Activated CD4-positive, alpha-beta memory T cell treated with anti-CD3 and anti-CD28 coated beads, Interleukin-2, amount 10 ng/mL, durations not matched to agents 7 days and 5 days (primary cell): ENCODE measurements at places on chromosomes 6 and 20. TPM values are rescaled to one million over a fixed set of nuclear protein-coding genes. Genes with fewer than 3 reads are reported as not detected.
A peak's percentile ranks its signal among the peaks of the same experiment; 100 is the strongest.

POLH gene
- 74.6 TPM for total RNA-seq

OR2H2 gene
- total RNA-seq = not detected

MATN4 gene
- total RNA-seq = 0.83 TPM

TRIM26 gene
- total RNA-seq = 91.5 TPM

METTL24 gene
- not detected for total RNA-seq

TBC1D22B gene
- total RNA-seq = 16.5 TPM

LY6G5C gene
- total RNA-seq = 2.3 TPM

CST5 gene
- total RNA-seq = not detected

- peaks cover 62% of the 10 kb centered on the region for H3K4me1 ChIP-seq
- H3K4me3 ChIP-seq = no peak overlapping the region
- DNase-seq = no peak
- no peak overlapping the region for H3K27ac ChIP-seq
Measured at GRCh38 chr6:33078919-33079521, 3.2 kb downstream of the HLA-DPB1 start.

- peaks cover 7% of the 10 kb centered on the region for H3K27me3 ChIP-seq
- H3K4me3 ChIP-seq = no peak overlapping the region
- no peak for DNase-seq
- no peaks in the 10 kb centered on the region for H3K4me1 ChIP-seq
- H3K36me3 ChIP-seq = no peaks in the 10 kb centered on the region
- no peak overlapping the region for H3K27ac ChIP-seq
Measured at GRCh38 chr20:21259346-21259745, 43.8 kb upstream of the XRN2 start.

GRCh38 chr20:14832630-14833029 is 495.2 kb upstream of the FLRT3 start:
- H3K27ac ChIP-seq = no peak overlapping the region
- DNase-seq = no peak
- no peak overlapping the region for H3K4me3 ChIP-seq

GRCh38 chr6:142008016-142008735 is 124.5 kb upstream of the GJE1 start:
- peaks cover 2% of the 10 kb centered on the region for H3K4me1 ChIP-seq
- H3K27me3 ChIP-seq = no peaks in the 10 kb centered on the region
- no peaks in the 10 kb centered on the region for H3K36me3 ChIP-seq
- DNase-seq = no peak

DNA sequence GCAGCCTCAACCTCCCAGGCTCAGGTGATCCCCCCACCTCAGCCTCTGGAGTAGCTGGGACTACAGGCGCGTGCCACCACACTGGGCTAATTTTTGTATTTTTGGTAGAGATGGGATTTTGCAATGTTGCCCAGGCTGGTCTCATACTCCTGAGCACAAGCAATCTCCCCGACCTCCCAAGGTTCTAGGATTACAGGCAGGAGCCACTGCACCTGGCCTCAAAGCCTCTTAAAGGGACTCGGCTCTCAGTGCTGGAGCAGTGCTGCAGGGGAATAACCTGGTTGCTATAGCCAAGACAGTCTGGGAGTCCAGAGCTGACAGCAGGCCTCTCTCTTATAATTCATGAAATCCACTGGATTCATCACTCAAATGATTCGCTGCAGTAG is 17.0 kb downstream of the GHRH start:
- H3K36me3 ChIP-seq = peaks cover 26% of the 10 kb centered on the region
- no peaks in the 10 kb centered on the region for H3K4me1 ChIP-seq
- H3K27ac ChIP-seq = no peak overlapping the region
- DNase-seq = no peak
- no peaks in the 10 kb centered on the region for H3K27me3 ChIP-seq
- H3K4me3 ChIP-seq = no peak overlapping the region

DNA sequence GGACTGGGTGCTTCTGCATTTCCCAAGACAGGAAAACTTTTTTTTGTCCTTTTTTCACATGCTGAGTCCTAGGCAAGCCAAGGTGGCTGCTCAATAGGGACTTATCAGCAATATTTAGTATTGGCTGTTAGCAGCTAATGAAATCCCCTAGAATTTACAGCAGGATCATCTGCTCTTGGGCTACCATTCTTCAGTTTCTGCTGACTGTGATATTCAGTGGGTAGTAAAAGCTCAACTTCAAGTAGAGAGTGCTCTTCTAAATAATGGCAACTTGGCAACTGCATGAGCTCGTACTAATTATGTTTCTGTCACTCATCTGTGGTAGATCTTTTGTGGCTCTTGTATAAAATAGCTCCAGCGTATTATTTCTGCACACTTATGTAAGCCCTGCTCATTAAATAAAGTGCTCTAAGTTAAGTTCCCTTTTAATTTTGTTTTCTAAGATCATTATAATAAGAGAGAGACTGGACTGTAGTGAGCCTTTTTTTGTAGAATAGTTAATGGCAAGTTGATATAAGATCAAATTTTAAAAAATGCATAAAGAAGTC is 110.3 kb downstream of the SLC35F1 start:
- H3K27ac ChIP-seq = no peak overlapping the region
- no peaks in the 10 kb centered on the region for H3K36me3 ChIP-seq
- no peak for DNase-seq
- H3K4me1 ChIP-seq = no peaks in the 10 kb centered on the region

GRCh38 chr6:11277275-11278206 is 45.1 kb upstream of the NEDD9 start:
- H3K4me1 ChIP-seq = peaks cover 43% of the 10 kb centered on the region
- no peak for DNase-seq
- no peaks in the 10 kb centered on the region for H3K27me3 ChIP-seq

DNA sequence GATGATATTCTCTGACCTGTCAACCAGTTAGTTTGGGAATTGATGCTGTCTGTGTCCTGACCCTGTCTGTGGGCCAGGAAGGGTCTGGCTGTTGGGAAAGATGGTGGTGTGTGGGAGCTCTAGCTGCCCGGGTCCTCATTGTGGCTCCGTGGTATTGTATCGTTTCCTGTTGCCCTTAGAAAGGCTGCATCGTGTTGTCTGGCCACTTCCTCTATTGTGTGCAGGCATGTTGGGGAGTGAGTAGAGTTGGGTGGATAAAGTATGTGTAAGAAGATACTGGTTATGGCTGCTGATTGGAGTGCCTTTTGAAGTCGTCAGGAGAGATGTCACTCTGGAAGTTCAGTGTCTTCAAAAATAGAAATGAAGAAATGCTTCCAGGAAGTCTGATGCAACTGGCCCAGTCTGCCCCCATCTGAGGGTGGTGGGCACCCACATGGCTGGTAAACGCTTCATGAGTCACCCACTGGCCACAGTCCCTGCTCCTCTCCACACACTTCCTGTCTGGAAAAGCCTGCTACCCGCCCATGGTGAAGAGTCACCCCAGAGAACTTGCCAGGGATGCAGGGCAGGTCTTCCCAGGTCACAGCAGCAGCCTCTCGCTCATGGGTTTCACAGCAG is 27.9 kb downstream of the PPARD start:
- H3K27me3 ChIP-seq = no peaks in the 10 kb centered on the region
- H3K36me3 ChIP-seq = peaks cover 28% of the 10 kb centered on the region
- peak; percentile 53 for DNase-seq
- H3K4me3 ChIP-seq = peak overlapping the region; percentile 42

- peaks cover 20% of the 10 kb centered on the region for H3K4me1 ChIP-seq
- H3K4me3 ChIP-seq = no peak overlapping the region
- H3K27me3 ChIP-seq = no peaks in the 10 kb centered on the region
Measured at GRCh38 chr20:41177636-41178035, 40.3 kb downstream of the PLCG1 start.

- peaks cover 6% of the 10 kb centered on the region for H3K4me1 ChIP-seq
- peaks cover 63% of the 10 kb centered on the region for H3K27me3 ChIP-seq
- H3K4me3 ChIP-seq = peak within 1 kb of the TSS; percentile 41
- H3K36me3 ChIP-seq = no peaks in the 10 kb centered on the region
Measured at GRCh38 chr6:166167801-166168615, at the start of gene TBXT. Gene TBXT (minus strand): TSS chr6:166167851. CDS start chr6:166167591, 260 bp downstream.

DNA sequence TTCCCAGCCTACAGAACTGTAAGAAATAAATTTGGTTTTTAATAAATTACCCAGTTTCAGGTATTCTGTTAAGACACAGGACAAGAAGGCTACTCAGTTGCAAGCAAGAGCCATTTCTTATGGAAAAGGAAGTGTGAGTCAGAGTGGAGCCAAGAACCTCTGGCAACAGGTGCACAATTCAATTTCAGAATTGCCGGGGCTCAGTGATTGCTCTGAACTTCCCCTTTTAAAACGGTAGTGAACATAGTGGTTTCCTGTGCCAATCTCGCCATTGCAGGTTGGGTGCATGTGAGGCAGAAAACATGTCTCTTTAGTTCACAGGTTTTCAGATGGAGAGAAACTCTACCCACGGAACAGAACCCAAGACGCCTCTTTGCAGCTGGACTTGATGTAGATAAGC is 16.4 kb downstream of the PIGT start:
- peaks cover 33% of the 10 kb centered on the region for H3K4me1 ChIP-seq
- peaks cover 24% of the 10 kb centered on the region for H3K36me3 ChIP-seq
- H3K4me3 ChIP-seq = no peak overlapping the region
- peak; percentile 32 for DNase-seq
- H3K27ac ChIP-seq = peak overlapping the region; percentile 59

GRCh38 chr6:29490552-29490951 is 2.8 kb upstream of the MAS1L start:
- no peak overlapping the region for H3K4me3 ChIP-seq
- H3K27ac ChIP-seq = no peak overlapping the region

DNA sequence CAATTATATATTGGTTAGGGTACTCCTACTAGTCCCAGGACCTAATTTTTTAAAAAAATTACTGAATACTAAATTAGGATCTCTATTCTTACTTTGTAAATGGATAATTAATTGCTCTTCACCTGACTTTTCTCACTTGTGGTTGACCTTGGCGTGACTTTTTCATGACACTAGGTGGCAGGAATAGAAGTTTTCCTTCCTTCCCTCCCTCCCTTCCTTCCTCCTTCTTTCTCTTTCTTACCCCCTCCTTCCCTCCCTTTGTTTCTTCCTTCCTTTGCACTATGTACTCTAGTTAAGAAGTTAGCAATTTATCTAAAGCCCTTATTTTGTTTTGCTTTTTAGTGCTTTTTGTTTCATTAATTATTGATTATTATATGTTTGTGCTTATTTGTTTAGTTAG is 20.4 kb upstream of the HBS1L start:
- peaks cover 3% of the 10 kb centered on the region for H3K36me3 ChIP-seq
- DNase-seq = no peak
- peaks cover 9% of the 10 kb centered on the region for H3K4me1 ChIP-seq
- peaks cover 2% of the 10 kb centered on the region for H3K27me3 ChIP-seq

DNA sequence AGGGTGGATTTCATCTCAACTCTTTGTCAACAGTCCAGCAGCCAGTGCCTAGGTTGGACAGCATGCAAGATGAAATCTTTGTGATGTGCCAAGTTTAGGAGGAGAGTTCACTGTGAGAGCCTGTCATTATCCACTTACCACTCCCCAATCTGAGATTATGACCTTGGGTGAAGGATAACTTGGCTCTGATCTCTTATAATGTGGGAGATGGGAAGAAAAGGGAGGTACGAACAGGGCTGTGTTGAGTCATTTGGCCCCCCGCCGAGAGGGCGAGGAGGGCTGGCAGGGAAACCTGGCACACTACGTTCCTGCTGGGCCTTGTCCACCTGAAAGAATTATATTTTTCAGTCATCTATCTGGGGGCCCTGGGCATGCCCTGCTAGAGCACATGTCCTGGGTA is 35.8 kb downstream of the LAMA4 start:
- DNase-seq = no peak
- no peaks in the 10 kb centered on the region for H3K36me3 ChIP-seq
- no peak overlapping the region for H3K27ac ChIP-seq
- no peak overlapping the region for H3K4me3 ChIP-seq
- no peaks in the 10 kb centered on the region for H3K4me1 ChIP-seq

GRCh38 chr6:35016502-35017321 is 124.4 kb downstream of the TCP11 start:
- H3K27me3 ChIP-seq = no peaks in the 10 kb centered on the region
- DNase-seq = no peak
- no peak overlapping the region for H3K4me3 ChIP-seq
- no peaks in the 10 kb centered on the region for H3K36me3 ChIP-seq
- H3K4me1 ChIP-seq = peaks cover 2% of the 10 kb centered on the region
- no peak overlapping the region for H3K27ac ChIP-seq

DNA sequence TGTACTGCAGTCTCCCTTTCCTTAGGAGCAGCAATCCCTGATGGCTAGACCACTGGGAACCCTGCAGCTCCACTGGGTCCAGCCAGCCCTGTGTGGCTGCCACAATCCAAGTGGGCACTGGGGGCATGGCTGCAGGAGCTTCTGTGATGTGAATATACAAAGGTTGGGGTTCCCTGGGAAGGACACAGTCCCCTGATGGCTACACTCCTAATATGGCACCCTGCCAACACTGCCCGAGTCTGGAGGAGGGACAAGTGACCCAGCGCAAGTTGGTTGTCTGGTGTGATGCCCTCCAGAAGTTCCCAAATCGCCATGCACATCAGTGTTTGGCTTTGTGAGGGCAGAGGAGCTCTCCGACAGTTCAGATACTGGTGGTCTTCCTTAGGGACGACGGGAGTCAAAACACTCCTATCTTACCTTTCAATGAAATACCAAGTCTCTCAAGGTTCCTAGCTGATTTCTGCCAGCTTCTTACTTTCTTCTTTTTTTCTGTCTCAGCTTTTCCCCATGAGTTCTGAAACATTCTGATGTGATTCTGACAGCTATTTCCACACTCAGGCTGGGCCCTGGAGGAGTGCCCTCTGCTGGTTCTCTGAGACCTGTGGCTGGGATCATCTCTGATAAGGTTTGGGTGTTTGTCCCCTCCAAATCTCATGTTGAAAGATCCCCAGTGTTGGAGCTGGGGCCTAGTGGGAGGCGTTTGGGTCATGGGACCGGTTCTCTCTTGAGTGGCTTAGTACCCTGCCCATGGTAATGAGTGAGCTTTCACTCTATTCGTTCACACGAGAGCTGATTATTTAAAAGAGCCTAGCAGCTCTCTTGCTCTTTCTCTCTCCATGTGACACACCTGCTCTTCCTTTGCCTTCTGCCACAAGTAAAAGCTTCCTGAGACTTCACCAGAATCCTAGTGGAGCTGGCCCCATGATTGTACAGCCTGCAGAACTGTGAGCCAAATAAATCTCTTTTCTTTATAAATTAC is 15.5 kb upstream of the ZFP57 start:
- H3K4me3 ChIP-seq = no peak overlapping the region
- H3K27ac ChIP-seq = no peak overlapping the region
- peaks cover 10% of the 10 kb centered on the region for H3K27me3 ChIP-seq
- no peaks in the 10 kb centered on the region for H3K36me3 ChIP-seq

DNA sequence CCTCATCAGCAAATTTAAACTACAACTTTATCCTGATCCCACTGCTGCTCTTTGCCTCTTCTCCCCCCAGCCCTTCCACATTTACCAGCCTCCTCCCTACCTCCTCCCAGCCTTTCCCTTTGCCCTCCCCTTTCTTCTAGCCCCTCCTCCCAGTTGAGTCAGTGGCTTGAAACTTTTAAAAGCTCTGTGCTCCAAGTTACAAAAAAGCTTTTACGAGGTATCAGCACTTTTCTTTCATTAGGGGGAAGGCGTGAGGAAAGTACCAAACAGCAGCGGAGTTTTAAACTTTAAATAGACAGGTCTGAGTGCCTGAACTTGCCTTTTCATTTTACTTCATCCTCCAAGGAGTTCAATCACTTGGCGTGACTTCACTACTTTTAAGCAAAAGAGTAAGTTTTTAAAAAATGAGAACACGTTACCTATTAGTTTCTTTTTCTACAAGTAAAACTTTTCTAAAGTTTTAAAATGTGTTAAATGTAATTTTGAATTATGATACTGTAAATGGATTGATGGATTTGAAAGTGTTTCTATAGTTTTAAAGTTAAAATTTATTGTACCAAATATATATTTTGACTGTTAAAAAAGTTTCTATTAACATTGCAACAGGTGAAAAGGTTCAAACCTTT is at the start of gene GJA1:
GJA1 (plus strand) TSS at position 203 of the 626 bp plus-strand sequence. CDS start 11,202 bp downstream, outside the sequence.
- H3K36me3 ChIP-seq = no peaks in the 10 kb centered on the region
- peaks cover 35% of the 10 kb centered on the region for H3K27me3 ChIP-seq
- peaks cover 12% of the 10 kb centered on the region for H3K4me1 ChIP-seq
- H3K27ac ChIP-seq = no peak within 1 kb of the TSS
- H3K4me3 ChIP-seq = peak within 1 kb of the TSS; percentile 43

GRCh38 chr20:49644980-49645565 is 68.6 kb downstream of the B4GALT5 start:
- DNase-seq = no peak
- no peaks in the 10 kb centered on the region for H3K27me3 ChIP-seq
- peaks cover 21% of the 10 kb centered on the region for H3K4me1 ChIP-seq
- H3K27ac ChIP-seq = no peak overlapping the region
